Upper lobe of left lung (tissue), 6 donors: ENCODE measurements at places on chromosomes 2 and 18.

DNA sequence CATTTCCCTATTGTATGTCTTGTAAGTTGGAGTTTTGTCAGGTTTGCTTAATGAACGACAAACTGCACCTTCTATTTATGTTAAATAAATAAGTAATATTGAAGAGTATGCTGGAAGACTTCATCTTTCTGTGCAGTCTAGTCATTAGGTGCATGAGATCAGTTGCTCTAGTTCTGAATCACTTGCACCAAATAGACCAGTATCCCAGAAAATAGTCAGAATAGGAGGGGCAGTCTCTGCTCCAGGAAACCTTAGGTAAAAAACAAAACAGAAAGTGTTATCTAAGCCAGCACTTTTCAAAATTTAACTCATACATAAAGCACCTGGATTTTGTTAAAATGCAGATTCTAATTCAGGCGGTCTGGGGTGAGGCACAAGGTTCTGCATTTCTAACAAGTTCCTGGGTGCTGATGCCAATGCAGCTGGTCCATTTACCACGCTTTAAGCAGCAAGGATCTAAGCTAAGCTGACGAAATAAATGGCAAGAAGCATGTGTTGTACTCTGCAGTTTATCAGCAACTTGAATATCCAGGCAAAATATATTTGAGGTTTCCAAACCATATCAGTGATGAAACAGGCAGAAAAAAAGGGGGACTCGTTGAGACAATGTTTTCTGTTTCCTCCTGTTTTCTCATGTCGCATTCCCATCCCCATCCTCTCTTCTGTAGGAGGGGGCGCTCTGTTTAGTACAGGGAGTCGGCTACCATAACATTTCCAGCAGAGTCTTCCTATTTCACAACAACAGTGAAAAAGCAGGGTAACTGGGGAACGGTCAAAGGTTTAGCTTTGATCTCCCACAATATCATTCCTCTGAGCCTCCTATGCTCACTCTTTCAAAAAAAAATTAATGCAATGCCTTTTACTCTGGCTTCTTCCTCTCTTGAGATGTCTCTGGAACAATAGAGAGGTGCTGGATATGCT is 106.4 kb downstream of the MBD2 start:
- DNase-seq: no peak

- peak; percentile 12 for DNase-seq
Measured at GRCh38 chr2:239930871-239931771, 94.0 kb downstream of the NDUFA10 start.

DNA sequence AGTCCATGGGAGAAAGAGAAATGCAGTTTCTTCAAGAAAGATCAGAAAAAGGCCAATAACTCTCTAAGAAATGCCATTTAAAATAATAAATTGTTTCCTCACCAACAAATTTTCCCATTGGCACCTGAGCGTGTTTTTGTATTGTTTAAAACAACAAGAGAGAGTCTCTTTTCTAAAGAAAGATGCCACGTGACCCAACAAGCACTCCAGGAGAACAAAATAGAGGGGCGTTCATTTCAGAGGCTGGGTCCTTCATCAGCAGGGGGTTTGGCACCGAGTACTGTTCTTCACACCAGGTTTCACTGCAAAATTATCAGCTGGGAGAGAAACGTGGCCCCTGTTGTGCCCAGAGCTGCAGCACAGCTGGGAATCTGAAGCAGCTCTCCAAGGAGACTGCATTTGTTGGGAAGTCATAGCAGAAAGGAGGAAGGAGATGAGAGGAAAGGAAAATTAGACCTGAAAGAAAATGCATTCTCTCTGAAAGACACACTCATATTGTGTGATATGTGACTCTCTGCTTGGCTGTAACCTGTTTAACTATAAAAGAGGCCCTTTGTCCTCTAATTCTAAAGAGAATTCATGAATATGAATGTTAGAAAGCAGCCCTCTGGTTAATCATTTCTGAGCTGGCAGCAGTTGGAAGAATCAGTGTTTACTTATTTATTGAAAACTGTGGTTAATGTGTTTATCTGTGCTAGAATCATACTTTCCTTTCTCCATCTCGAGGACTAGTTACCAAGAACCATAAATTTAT is 205.3 kb upstream of the CDH20 start:
- DNase-seq: no peak

GRCh38 chr2:60098996-60099395 is 454.5 kb downstream of the BCL11A start:
- DNase-seq: no peak

DNA sequence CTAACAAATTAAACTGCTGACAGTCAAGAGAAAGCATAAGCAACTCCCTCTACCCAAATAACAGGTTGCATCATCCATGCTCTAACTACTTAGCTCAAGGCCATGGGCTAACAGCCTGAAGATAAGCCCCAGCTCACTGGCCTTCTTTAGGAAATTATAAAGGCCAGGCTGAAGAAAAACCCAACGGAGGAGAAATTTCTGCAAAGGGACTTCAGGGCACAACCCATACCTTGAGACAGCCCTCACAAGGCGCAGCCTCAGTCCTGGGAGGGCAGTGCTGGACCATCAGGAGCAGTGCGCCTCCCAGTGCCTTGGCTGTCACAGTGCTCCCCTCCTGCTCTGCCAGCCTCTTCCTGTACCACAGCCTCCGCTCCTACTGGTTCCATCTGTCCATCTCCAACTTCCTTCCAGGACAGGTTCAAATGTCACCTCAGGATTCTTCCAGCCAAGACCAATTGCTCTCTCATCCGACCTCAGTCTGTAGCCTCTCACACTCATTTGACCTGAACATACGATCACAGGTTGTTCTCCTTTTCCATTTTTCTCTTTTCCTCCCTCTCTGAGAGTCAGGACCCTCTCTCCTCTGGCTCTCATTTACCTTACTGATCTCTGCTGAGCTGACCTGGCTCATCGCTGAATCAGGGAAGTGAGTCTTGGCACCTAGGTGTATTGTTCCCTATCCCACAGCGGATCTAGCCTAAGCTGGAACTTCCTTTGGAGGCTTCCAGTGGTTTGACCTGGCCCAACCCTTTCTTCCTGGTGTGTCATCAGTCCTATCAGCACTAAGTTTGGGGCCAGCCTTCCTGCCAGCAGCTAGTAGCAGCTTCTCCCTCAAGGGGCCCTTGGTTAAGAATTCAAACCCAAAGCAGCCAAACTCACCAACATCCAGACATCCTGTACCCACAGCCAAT is 1.9 kb downstream of the MCFD2 start:
- no peak for DNase-seq

- DNase-seq: no peak
Measured at GRCh38 chr2:104952976-104953375, 84.9 kb upstream of the MRPS9 start.

DNA sequence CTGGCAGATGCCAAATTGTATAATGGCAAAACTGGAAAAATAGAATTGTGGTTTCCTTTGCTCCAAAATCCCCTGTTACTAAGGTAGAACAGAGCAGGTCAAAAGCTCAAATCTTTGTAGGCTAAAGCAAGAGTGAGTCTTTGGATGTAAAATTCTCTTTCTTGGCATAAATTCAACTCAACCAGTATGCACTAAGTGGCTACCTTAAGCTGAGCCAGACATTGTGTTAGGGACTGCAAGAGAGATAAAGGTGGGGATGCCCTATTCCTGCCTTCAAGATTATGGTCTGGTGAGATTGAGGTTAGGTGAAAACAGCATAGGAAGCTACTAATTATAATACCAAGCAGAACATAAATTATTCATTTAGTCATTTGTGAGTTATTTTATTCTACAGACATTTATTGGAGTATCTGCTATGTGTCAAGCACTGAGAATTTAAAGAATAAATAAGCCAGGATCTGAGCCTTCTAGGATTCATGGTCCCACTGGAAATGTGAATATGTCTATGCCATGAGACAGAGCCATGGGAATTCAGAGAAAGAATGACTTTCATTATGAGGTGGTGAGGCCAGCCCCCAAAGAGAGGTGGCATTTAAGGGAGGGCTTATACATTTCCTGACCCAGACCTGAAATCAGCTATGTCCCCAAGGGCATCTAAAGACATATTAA is 198.0 kb upstream of the NCKAP5 start:
- DNase-seq: no peak
